ENCODE measurements at places on chromosomes 7 and 10. TPM values are rescaled to one million over a fixed set of nuclear protein-coding genes. Genes with fewer than 3 reads are reported as not detected.

The NMT2 gene
- 8.7 TPM for polyA plus RNA-seq

The IKZF1 gene
- polyA plus RNA-seq, result not detected

- DNase-seq, result no peak
- H3K4me1 ChIP-seq, result peaks cover 19% of the 10 kb centered on the region
- no peaks in the 10 kb centered on the region for H3K27me3 ChIP-seq
These were observed 10.3 kb downstream of the GLCCI1 start for GRCh38 chr7:7978860-7979259.

GRCh38 chr7:132783824-132784223 lies 207.6 kb upstream of the PLXNA4 start:
- no peaks in the 10 kb centered on the region for H3K27me3 ChIP-seq
- H3K4me3 ChIP-seq, result no peak overlapping the region
- H3K27ac ChIP-seq, result no peak overlapping the region
